ENCODE measurements at places on chromosomes 1 and 21. TPM values are rescaled to one million over a fixed set of nuclear protein-coding genes. Genes with fewer than 3 reads are reported as not detected.

Gene AMIGO1
- total RNA-seq, result 0.65 TPM

Gene CD84
- not detected for total RNA-seq

Gene SPRR1B
- total RNA-seq, result not detected

Gene DDX59
- total RNA-seq, result 20.2 TPM

Gene PRMT2
- total RNA-seq, result 136 TPM

Gene GBP3
- total RNA-seq, result 14.8 TPM

Gene FAM78B
- 0.40 TPM for total RNA-seq

Gene CELA3B
- not detected for total RNA-seq

All from lung microvascular endothelial cell (primary cell).